Retina (tissue), 1 donor: ENCODE measurements at places on chromosomes 16 and 17.

DNA sequence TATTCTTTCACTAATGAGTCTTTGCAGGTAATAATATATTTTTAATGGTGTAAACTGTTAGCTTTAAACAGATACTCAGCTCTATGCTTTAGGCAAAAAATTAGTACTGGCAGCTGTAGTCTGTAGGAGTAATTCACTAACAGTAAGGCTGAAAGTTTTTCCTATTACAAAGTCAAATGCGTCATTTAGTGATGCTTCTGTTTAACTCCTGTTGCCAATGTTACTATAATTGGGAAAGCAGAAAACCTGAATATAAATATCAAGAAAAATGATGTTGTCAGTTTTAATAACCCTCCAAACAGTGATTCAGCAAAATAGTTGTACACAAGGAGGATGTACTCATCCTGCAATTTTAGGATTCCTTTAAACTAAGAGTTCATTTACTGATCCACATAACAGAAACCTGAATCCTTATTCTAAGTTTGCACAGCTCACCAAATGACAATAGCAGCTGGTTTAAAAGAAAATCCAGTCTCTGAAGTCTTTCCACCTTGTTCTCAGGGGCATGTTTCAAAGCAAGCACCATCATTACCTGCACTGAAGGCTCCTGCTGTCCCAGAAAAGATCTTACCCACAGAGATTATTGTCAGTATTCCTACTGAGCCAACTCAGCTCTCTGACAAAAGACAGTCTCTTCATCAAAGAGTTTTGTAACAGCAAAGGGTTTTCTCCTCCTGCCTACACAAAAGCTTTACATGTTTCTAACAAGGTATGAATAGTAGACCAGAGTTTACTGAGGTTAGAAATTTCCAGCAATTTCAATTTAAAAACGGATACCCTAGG is 4.2 kb downstream of the CDR2 start:
- DNase-seq, result no peak

DNA sequence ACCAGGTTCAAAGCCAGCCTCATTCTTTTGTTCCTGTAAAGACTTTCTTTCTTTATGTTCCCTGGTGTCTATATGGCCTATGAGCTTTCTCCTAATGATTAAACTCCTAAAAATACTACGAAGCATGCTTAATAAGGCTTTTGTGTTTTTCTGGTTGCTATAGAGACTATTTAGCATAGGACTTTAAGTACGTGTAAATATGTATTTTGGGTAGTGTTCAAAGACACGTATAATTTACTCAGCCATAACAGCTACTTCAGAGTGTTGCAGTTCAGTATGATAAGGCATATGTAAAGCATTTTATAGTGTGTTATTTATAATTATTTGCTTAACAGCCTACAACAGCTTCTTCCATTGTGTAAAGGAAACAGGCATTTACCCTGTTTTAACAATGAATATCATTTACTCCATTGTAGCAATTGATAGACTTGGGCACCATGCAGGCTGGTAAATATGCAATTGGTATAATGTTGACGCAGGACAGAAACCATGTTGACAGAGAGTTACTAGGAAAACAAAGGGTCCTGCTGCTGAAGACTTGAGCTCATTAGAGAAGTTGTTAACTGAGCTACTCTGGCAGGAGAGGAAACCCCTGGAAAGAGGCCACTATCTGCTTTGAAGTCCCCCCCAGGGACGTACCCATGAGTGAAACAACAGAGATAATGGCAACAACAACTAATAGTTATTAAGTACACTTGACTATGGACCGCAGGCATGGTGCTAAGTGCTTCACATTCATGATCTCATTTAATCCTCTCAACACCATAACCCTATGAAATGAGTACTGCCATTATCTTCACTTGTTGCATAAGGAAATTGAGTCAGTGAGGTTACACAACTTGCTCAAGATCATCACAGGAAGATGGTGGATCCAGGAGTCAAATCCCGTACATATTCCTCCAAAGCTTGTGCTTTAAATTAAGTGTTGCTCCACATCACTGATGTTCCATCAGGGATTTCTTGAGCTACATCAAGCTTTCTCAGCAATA is 342.2 kb upstream of the DYNLRB2 start:
- no peak for DNase-seq

DNA sequence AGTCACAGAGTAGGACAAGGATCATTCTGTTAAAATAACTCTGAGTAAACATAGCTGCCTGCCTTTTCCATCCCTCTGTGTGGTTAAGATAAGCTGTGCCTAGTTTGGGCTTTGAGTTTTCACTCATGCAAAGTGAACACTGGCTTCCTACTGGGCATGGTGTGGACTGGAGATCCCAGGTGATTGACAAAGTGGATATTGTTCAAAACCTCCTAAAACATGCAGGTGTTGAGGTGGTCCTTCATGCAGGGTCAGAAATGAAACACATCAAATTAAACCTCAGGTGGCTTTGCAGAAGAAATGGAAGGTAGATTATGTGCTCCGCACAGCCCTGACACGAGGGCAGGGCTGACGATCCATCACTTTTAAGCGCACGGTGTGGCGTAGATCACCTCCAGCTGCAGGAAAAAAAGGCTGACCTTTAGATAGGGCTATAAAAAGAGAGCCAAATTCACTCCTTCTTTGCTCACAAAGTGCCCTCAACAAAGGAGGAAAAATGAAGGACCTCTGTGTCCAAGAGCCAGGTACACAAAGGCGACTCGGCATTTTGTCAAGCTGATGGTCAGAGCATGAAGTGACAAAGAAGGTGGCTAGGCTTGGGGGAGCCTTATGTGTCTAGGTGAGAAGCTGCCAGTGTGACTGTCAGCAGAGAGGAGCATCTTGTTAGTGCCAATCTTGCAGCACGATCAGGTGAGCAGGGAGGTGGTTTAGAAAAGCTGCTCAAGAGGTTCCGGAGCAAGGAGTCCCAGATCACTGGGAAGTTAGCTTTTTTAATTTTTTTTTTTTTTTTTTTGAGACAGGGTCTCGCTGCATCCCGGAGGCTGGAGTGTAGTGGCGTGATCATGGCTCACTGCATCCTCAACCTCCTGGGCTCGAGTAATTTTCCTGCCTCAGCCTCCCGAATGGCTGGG is 19.9 kb upstream of the ITPRIPL2 start:
- no peak for DNase-seq

DNA sequence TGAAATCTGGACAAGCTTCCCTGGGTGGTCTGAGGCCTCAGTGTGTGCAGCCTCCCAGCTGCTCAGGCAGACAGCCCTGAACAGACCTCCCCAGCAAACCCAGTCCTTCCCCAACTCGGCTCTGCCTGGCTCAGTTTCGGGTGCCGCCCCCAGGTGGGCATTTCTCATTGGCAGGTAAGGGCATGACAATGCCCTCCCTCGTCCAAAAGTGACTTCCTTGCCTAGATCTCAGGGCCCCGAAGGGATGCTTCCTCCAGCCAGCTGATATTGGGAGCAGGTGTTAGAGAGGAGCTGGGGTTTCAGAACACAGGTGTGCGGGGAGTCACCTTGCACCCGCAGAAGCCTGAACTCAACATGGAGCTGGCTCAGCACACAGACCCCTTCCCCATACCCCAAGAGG is 3.8 kb upstream of the PPL start:
- no peak for DNase-seq

GRCh38 chr17:68461122-68461539 is 3.8 kb upstream of the WIPI1 start:
- no peak for DNase-seq

DNA sequence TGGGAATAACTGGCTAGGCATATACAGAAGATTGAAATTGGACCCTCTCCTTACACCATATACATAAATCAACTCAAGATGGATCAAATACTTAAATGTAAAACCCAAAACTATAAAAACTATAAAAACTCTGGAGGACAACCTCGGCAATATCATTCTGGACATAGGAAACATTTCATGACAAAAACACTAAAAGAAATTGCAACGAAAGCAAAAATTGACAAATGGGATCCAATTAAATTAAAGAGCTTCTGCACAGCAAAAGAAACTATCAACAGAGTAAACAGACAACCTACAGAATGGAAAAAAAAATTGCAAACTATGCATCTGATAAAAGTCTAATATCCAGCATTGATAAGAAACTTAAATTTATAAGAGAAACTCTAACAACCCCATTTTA is 503.7 kb upstream of the C16orf82 start:
- DNase-seq, result no peak

DNA sequence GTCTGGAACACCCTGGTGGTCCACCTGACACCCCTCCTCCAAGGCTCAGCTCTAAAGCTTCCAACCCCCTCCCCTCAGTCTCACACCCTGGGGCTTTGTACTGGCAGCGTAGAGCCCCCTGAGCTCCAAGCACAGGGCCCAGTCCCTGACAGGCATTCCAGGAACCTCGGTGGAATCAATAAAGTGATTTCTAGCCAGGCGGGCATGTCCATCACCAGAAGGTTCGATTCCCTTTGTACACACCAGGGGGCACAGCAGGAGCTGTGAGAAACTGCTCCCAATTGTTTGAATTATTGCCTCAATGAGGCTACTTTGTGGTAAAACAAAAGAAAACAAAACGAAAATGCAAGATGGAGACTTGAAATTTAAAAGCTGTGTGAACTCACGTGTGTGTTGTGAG is 51.8 kb downstream of the SMPD3 start:
- DNase-seq, result peak; percentile 42

- no peak for DNase-seq
These were observed 3.2 kb upstream of the ASB16 start for GRCh38 chr17:44167181-44167861.

DNA sequence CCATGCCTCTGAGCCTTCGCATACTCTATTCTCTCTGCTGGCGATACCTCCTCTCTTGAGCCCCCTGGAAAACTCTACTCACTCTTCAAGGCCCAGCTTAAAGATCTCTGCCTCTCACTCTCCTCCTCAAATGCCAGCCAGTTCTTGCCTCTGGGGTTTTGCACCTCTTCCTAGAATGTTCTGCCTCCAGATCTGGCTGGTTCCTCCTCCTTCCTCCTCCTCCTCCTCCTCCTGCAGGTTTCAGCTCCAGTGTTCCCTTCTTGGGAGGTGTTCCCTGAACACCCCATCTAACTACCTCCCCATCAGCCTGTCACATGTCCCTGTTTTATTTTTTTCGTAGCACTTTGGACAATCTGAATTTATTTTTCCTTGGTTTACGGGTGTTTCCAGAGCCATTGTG is 35.1 kb upstream of the SBK1 start:
- DNase-seq, result no peak

DNA sequence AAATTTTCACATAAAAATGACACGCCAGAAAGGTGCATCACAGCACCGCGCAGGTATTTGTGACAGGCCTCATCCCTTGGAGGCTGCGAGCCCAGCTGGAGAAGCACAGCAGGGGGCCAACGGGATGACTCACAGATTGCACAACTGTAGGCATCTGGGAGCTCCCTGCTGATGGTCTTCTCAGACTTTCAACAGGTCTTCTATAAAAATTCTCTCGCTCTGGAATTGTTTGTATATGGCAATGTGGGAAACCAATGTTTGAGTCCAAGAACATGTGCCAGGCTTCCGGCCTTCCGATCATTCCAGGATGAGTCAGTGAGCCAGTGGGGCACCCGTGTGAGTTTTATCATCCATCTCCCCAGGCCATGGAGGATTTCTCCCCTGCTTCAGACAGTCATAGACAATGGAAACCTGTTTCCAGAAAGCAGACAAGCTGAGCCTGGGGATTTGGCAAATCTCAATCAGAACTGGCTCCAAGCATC is 24.1 kb upstream of the ADORA2B start:
- DNase-seq, result no peak

DNA sequence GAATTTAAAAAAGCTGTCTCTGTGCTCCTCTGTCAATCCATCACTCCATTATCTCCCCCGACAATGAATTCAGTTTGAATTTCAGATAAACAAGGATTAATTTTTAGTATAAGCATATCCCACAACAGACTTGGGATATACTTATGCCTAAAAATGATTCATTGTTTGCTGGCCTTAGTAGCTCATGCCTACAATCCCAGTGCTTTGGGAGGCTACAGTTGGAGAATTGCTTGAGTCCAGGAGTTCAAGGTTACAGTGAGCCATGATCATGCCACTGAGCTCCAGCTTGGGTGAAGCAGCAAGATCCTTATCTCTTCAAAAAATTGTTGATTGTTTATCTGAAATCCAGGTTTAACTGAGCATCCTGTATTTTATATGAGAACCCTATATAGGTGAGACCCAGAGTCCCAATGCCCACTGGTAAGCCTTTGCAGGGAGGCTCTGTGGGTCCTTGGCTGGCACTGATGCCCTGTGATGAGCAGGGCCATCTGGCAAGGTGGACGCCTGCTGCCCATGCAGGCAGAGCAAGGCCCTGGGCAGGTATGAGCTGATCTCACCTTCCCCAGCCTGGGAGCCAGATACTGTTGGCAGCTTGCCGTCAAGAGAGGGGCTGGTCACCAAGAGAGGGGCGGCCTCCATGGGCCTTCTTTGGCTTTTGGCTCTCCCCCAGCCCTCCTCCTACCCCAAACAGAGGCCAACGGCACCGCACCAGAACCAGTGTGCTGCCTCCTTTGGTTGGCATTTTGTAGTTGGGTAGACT is 158.7 kb downstream of the SEC14L1 start:
- DNase-seq, result no peak
